ENCODE measurements at places on chromosomes 3 and 15.

DNA sequence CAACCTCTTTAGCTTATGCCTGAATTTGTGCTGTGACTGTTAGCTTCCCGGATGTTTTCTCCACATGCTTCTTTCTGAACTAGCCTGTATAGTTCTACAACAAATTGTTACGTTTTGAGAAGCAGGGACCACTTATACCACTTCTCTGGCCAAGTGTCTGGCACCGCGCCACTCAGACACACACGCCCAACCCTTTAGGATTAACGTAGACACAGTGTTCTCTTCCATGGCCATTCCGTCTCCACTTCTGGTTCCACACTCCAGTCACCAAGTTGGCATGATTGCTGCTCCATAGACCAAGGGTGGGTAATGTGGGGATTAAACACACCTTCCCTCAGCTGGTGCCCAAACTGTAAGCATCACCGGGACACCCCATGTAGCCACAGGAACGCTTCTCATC, 755 bp upstream of the TMEM108 start:
- peak; percentile 8 for DNase-seq

DNA sequence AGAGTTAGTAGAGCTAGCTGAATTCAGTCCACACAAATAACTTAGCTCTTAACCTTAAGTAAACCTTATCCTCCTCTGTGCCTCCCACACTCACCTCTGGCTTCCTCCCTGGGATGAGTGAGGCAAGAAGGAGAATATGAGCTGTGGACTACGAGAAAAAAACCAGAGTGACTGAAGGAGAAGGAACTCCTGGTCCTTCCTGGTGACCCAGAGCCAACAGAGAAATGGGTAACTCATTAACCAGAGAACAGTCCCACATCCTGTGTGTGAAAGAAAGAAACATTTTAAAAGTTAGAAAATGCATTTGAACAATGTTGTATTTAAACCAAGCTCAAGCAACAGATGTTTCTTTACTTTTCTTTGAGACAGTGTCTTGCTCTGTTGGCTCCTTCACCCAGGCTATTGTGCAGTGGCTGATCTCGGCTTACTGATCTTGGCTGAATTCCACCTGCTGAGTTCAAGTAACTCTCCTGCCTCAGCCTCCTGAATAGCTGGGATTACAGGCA, 27.5 kb upstream of the FAM81A start:
- DNase-seq = no peak

- DNase-seq = no peak
Observed at GRCh38 chr3:138389841-138390581, 41.6 kb downstream of the MRAS start.

DNA sequence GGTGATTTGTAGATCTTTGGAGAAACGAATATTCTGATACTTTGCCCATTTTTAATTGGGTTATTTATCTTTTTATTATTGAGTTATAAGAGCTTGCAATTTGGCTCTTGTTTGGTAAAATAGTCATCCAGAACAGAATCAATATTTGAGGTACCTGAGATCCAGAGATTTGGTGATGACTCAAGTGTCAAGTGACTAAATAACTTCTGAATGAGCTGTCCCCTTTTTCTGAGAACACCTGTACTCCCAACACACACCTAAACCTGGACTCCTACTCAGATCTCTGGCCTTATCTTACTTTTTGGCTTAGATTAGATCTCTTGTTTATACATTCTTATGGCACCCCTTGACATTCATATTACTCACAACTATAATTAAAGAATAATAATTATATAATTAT, 3.1 kb upstream of the TRA2B start:
- DNase-seq = no peak

GRCh38 chr3:120227710-120228347, 57.2 kb downstream of the GPR156 start:
- DNase-seq = no peak

DNA sequence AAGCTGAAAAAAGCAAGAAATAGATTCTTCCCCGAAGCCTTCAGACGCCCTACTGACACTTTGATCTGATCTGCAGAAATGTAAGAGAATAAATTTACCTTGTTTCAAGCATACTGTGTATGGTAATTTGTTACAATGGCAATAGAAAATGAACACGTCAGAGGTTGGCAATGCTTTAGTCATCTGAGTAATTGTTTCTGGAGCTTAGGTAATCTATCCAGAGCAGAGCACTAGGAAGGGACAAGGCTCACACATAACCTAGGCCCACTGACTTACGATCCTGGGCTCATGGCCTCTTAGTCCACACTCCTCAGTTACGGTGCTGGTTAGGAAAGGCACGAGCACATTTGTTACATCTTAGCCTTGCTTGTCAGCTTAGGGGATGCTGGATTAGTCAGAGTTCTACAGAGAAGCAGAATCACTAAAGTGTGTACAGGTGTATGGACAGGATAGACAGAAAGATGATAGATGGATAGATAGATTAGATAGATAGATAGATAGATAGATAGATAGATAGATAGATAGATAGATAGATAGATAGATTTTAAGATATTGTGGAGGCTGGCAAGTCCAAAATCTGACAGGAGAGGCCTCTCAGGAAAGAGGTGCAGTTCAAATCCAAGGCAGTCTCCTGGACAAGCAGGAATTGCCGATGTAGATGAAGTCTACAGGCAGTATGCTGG, 46.8 kb upstream of the TBC1D23 start:
- no peak for DNase-seq

- no peak for DNase-seq
Observed at GRCh38 chr3:151548195-151548594, 87.3 kb upstream of the IGSF10 start.

DNA sequence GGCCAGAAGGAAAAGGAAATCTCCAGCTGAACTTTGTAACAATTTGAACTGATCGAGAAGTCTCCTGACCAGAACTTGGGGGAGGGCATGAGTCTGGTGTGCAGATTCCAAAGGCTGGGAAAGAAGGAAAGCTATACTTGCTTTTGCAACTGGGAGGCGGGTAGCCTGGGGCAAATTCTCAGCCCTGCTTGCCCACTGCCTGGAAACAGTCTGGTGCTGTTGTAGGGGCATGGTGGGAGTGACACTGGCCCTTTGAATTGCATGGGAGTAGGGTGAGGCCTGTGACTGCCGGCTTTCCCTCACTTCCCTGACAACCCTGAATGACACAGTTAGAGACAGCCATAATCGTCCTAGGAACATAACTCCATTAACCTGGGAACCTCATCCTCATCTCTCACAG, 114.0 kb upstream of the POU1F1 start:
- DNase-seq = no peak

DNA sequence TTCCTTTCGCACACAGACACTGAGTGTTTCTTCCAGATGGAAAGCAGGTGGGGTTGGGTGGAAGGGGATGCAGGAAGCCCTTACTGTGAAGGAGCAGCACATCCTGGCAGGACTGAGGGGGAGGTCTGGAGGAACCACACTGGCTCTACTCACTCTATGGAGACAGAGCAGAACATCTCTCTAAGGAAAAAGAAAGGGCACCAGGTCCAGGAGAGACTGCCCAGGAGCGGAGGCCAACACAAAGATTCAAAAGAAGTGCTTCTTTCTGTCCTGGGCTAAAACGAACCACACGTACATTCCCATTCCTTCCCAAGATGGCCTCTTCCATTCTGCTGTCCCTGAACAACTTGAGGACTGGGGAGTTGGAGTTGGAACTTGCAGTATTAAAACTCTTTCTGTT, 13.8 kb upstream of the VIPR1 start:
- no peak for DNase-seq

GRCh38 chr3:71559578-71560162, 23.9 kb downstream of the FOXP1 start:
- DNase-seq = no peak

Measured in NCI-H510A (cell line).